Fibroblast of pulmonary artery (primary cell): ENCODE measurements at places on chromosomes 16 and 17.
A peak's percentile ranks its signal among the peaks of the same experiment; 100 is the strongest.

GRCh38 chr17:31388770-31389656 lies 2.5 kb upstream of the RAB11FIP4 start:
- peak; percentile 14 for DNase-seq

GRCh38 chr17:51957786-51958185 lies 200.7 kb downstream of the CA10 start:
- DNase-seq = no peak

GRCh38 chr16:47309581-47310312 lies 151.1 kb downstream of the ITFG1 start:
- DNase-seq = no peak

GRCh38 chr17:5003214-5003867 lies 5.6 kb downstream of the KIF1C start:
- DNase-seq = no peak

GRCh38 chr16:20203272-20203671 lies 124.0 kb downstream of the GP2 start:
- no peak for DNase-seq

DNA sequence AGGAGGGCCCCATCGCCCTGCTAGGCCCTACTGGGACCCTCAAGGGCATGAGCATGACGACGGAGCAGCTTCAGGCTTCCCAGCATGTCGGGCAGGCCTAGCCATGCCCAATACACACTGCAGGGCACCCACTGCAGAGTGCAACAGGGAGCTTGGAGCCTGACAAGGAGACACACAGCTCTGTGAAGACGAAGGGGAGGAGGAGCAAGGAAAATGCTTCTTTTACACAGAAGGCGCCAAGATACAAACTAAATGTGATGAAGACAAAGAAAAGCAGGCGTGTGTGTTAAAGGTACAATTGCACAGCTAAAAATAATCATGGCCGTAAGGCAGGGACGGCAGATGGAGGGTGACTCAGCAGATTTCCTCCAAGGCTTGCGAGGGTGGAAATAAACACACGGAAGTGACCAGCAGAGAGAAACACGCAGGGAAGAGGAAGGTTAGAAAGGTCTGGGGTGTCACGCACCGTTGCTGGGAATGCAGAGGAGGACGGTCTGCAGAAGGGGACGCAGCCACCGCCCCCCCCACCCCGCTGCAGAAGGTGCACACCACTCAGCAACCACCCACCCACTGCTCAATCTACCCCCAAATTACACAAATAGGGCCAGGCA lies 108.5 kb downstream of the ZNF778 start:
- peak; percentile 90 for DNase-seq

DNA sequence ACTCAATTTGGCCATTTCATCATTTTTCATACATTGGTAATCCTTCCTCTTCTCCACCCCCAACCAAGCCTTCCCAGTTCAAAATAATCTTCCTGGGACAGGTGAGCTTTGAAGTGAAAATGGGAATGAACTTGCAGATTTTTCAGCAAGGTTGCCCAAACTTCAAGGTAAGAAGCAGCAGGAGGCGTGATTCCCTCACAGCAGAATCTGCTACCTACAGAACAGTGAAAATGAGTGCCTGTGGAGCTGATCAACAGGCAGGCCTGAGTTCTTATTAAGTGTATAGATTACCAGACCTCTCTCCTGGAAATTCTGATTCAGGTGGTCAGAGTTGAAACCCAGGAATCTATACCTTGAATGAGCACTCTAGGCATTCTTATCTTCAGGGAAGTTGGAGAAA lies 356.6 kb downstream of the RBFOX1 start:
- no peak for DNase-seq

DNA sequence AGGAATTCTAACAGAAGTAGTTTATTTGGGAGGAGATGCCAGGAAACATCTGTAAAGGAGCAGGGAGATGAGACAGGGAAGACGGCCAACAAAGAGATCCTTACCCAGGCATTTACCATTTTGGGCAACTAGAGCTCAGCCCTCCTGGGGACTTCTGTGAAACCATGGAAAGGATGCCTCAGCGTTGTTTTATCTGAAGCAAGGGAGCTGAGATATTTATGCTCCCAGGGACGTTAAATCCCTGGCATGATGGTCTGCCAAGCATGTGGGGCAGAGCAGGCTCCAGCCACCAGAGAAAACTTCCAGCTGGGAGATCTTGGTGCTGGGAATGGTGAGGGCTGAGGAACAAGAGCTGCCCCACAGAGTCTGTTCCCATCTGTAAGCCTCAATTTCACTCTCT lies 114.8 kb upstream of the FOXF1 start:
- DNase-seq = no peak

GRCh38 chr17:76039121-76039520 lies 12.0 kb upstream of the EVPL start:
- DNase-seq = no peak

GRCh38 chr16:82056550-82056896 lies 21.5 kb downstream of the HSD17B2 start:
- no peak for DNase-seq

- no peak for DNase-seq
These were observed 996 bp upstream of the KCNJ12 start for GRCh38 chr17:21375162-21375560.

DNA sequence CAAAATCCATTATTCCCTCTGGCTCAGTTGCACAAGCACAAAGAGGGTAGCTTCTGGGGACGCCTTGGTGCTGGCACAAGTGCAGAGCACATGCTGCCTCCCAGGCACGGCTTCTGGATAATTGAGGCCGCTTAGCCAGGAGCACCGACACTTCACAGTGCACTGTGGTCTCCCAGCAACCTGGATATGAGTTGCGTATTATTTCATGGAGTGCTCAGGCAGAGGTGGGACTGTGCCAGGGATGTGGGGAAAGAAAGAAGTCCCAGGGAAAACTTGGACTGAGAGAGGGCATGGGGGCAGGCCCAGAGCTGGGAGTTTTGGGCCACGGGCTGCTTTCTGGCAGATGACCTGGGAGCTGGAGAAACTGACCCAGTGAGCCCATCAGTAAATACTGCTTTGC lies 37.5 kb downstream of the MPRIP start:
- DNase-seq = no peak

- DNase-seq = no peak
These were observed 23.7 kb downstream of the ZNF423 start for GRCh38 chr16:49832177-49832576.

DNA sequence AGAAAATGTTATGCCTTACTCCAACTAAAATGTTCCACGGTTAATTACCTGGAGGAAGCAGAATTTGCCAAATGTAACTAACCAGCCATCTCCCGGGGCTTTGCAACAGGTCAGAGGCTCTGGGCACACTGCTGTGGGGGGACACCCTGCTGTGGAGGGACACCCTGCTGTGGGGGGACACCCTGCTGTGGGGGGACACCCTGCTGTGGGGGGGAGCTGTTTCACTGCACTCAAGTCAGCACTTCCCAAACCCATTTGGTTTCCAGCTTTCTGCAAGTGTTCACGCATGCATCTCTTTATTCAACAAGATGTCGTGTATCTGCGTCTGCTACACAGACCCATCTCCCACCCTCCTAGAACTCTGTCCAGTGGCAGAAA lies 239.5 kb downstream of the C16orf95 start:
- DNase-seq = no peak

GRCh38 chr17:36913132-36913531 lies 24.1 kb upstream of the LHX1 start:
- DNase-seq = no peak

DNA sequence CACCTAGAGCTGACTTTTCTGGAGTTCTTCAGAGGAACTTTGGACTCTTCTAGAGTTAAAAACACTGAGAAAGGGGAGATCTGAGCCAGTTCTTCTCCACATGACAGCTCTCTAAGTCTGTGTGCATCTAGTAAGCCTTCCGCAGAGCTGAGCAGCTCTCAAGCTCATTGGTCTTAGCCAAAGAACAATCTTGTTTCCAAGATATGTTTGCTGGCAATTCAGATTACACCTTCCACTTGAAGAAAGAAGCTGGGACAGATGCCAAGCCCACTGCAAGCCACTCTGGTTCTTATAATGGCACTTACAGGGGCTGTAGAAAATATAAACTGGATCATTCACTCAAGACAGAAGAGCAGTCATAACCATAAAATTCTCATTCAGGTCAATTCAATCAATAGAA lies 134.1 kb upstream of the TOX3 start:
- DNase-seq = no peak

GRCh38 chr17:64984851-64985521 lies 65.7 kb upstream of the LRRC37A3 start:
- peak; percentile 54 for DNase-seq
